ENCODE measurements at places on chromosomes 13 and 19. TPM values are rescaled to one million over a fixed set of nuclear protein-coding genes. Genes with fewer than 3 reads are reported as not detected.

The PLPP2 gene
- 0.21 TPM for total RNA-seq

The ZNF181 gene
- 28.5 TPM for total RNA-seq

The LGALS4 gene
- 0.46 TPM for total RNA-seq

The IQCN gene
- 2.3 TPM for total RNA-seq

- peak overlapping the region; percentile 97 for H3K4me3 ChIP-seq
- H3K27me3 ChIP-seq: no peaks in the 10 kb centered on the region
- H3K27ac ChIP-seq: peak overlapping the region; percentile 99
- peaks cover 37% of the 10 kb centered on the region for H3K4me1 ChIP-seq
- DNase-seq: peak; percentile 59
Measured at GRCh38 chr19:799076-799881, 2.0 kb downstream of the PTBP1 start.

- H3K36me3 ChIP-seq: peaks cover 21% of the 10 kb centered on the region
- DNase-seq: no peak
- no peak overlapping the region for H3K4me3 ChIP-seq
- peaks cover 14% of the 10 kb centered on the region for H3K4me1 ChIP-seq
- no peak overlapping the region for H3K27ac ChIP-seq
Measured at GRCh38 chr19:14512406-14512961, 5.7 kb downstream of the DNAJB1 start.

- peaks cover 8% of the 10 kb centered on the region for H3K4me1 ChIP-seq
- peaks cover 2% of the 10 kb centered on the region for H3K36me3 ChIP-seq
- H3K4me3 ChIP-seq: no peak overlapping the region
- no peaks in the 10 kb centered on the region for H3K27me3 ChIP-seq
Measured at GRCh38 chr13:20686167-20686566, 17.3 kb upstream of the IL17D start.

DNA sequence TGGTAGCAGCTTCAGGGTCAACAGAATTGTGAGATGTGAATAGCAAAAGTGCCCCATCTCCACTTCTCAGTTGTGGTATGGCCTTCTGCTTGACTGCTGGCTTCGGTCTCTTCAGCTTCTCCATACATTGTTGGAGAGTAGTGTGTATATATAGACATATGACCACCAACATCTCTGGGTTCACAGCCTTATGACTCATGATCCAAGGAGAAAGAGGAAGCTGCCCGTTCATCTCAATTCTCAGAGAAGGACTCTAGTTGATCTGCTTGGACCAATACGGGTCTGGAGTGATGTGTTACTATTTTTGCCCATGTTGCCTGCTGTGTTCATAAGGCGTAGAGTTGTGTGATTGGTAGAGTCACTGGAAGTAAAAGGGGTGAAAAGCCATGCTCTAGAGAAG, 3.6 kb upstream of the COMMD6 start:
- no peak for DNase-seq
- peaks cover 6% of the 10 kb centered on the region for H3K4me1 ChIP-seq
- no peak overlapping the region for H3K4me3 ChIP-seq
- no peak overlapping the region for H3K27ac ChIP-seq
- H3K27me3 ChIP-seq: no peaks in the 10 kb centered on the region

- H3K36me3 ChIP-seq: no peaks in the 10 kb centered on the region
- H3K4me3 ChIP-seq: no peak overlapping the region
- H3K27ac ChIP-seq: no peak overlapping the region
- no peak for DNase-seq
- H3K4me1 ChIP-seq: no peaks in the 10 kb centered on the region
Measured at GRCh38 chr13:109569958-109570711, 216.2 kb downstream of the IRS2 start.

DNA sequence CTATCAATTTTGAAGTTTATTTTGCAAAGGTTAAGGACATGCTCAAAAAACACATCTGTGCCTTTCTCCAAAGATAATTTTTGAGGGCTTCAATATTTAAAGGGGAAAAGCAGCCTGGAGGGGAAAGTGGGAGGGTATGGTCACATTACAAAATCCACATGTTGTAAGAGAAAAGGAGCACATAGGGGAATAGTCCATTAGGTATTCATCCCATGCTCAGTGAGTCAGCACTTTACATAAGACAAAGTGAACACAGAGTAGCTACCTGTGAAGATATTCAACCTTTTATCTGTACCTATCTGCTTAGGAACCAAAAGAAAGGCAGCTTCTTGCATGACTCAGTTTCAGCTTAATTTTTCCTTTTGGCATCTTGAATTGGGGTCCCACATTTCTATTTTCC, 932.0 kb downstream of the SLITRK6 start:
- H3K4me1 ChIP-seq: no peaks in the 10 kb centered on the region
- no peak overlapping the region for H3K4me3 ChIP-seq
- H3K27ac ChIP-seq: no peak overlapping the region
- H3K36me3 ChIP-seq: no peaks in the 10 kb centered on the region
- no peak for DNase-seq

DNA sequence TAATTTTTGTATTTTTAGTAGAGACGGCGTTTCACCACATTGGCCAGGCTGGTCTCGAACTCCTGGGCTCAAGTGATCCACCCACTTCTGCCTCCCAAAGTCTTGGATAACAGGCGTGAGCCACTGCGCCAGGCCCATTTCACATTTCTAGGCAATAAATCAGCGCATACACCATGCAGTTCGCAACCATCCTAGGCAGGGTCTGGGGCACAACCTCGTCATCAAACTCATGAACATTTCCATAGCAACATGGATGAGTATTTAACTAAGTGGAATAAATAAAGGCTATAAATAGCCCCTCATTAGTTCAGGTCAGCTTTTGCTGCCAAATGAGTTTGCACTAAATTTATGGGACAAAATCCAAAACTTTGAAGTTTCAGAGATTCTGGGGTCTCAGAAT, 8.2 kb downstream of the MEIS3 start:
- no peaks in the 10 kb centered on the region for H3K27me3 ChIP-seq
- no peak overlapping the region for H3K4me3 ChIP-seq

- no peaks in the 10 kb centered on the region for H3K27me3 ChIP-seq
- H3K36me3 ChIP-seq: no peaks in the 10 kb centered on the region
- H3K4me3 ChIP-seq: no peak overlapping the region
- DNase-seq: no peak
- H3K4me1 ChIP-seq: peaks cover 8% of the 10 kb centered on the region
Measured at GRCh38 chr19:7226739-7227138, 67.5 kb downstream of the INSR start.

- no peak for DNase-seq
- H3K27ac ChIP-seq: no peak overlapping the region
- no peaks in the 10 kb centered on the region for H3K27me3 ChIP-seq
- H3K36me3 ChIP-seq: no peaks in the 10 kb centered on the region
Measured at GRCh38 chr13:25281193-25281934, 5.9 kb downstream of the MTMR6 start.

- H3K27ac ChIP-seq: no peak within 1 kb of the TSS
- no peaks in the 10 kb centered on the region for H3K36me3 ChIP-seq
- H3K27me3 ChIP-seq: no peaks in the 10 kb centered on the region
Measured at GRCh38 chr19:15614507-15615379, at the start of gene CYP4F8. Gene CYP4F8, plus strand, starts transcription at chr19:15615218. Its CDS starts 399 bp downstream, at chr19:15615617.

DNA sequence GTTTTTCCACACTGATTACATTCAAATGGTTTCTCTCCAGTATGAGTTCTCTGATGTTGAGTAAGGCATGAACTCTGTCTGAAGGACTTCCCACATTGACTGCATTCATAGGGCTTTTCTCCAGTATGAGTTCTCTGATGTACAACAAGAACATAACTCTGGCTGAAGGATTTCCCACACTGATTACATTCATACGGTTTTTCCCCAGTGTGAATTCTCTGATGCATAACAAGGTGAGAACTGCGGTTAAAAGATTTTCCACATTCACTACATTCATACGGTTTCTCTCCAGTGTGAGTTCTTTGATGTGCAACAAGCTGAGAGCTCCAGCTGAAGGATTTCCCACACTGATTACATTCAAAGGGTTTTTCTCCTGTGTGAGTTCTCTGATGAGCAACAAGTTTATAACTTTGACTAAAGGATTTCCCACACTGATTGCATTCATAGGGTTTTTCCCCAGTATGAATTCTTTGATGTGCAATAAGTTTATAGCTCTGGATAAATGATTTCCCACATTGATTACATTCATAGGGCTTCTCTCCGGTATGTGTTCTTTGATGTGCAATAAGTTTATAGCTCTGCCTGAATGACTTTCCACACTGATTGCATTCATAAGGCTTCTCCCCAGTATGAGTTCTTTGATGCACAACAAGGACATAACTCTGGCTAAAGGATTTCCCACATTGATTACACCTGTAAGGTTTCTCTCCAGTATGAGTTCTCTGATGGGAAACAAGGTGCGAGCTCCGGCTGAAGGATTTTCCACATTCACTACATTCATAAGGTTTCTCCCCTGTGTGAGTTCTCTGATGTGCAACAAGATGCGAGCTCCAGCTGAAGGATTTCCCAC, 23.5 kb downstream of the ZNF180 start:
- no peaks in the 10 kb centered on the region for H3K4me1 ChIP-seq
- H3K36me3 ChIP-seq: peaks cover 27% of the 10 kb centered on the region
- DNase-seq: peak; percentile 17
- no peak overlapping the region for H3K27ac ChIP-seq

DNA sequence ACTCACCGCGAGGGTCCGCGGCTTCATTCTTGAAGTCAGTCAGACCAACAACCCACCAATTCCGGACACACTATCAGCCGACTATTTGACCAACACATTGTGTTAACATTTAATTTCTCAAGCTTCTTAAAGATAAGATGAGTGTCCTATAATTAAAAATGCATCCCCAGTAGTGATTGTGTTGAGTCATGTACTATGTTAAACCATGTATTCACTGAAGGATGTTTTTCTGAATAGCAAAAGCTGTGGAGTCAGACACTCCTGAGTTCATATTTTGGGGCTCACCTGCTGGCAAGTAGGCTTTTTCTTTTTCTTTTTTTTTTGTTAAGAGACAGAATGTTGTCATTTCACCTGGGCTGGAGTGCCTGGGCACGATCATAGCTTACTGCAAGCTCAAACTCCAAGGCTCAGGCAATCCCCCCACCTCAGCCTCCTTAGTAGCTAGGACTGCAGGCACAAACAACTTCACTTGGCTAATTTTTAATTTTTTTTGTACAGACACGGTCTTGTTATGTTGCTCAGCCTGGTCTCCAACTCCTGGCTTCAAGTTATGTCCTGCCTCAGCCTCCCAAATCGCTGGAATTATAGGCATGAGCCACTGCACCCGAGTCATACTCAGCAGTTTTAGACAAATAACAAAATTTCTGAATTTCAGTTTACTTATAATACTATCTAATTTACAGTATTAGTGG, 606.9 kb downstream of the PCDH9 start:
- H3K36me3 ChIP-seq: no peaks in the 10 kb centered on the region
- no peak overlapping the region for H3K4me3 ChIP-seq
- no peaks in the 10 kb centered on the region for H3K4me1 ChIP-seq
- H3K27me3 ChIP-seq: no peaks in the 10 kb centered on the region

All from cardiac muscle cell (in vitro differentiated cells and primary cell).